ENCODE measurements at places on chromosomes 16 and 17.
A peak's percentile ranks its signal among the peaks of the same experiment; 100 is the strongest.

DNA sequence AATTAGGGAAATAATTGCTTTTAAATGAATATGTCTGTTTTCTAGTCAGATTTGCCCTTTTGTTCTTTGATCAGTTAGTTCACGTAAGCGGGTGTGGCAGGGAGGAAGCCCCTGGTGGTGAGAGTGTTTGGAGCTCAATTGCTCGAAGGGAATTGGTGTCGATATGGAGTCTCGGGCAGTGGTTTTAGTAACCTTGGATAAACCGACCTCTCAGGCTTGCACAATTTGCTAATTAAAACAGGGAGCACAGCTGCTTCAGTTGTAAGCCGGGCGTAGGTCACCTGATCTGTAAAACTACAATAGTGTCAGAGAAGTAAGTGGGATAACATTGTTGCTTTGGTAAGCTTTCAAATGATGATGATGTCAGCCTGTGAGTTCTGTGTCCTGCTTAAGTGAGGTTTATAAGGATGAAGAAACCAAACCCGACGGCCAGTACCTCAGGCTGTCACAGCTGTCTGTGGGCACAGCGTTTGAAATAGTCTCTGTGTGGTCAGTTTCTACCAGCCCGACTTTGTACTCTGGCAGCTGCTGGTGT is 2.9 kb downstream of the ZNF750 start:
- DNase-seq = no peak

DNA sequence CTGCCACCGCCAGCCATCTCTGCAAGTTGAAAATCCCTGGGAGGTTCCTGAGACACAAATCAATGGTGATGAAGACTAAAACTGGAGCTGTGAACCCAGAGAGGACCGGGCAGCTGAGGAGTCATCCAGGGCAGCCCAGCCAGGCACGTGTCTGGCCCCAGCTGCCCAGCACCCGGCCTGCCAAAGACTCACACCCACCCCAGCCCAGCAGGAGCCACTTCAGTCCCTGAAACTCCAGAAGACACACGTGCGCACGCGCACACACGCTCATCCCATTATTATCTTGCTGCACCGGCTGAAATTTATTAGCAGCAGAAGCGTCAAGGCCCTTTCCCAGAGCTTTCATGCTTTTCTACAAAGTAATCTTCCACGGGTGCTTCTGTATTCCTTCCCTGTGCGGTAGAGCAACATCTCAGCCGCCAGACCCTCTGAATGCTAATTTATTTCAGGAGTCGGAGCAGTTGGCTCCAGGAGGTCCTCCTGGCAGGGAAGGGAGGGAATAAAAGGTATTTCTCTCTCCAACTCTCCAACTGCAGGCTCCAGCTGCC is 59.8 kb upstream of the RBFOX3 start:
- no peak for DNase-seq

DNA sequence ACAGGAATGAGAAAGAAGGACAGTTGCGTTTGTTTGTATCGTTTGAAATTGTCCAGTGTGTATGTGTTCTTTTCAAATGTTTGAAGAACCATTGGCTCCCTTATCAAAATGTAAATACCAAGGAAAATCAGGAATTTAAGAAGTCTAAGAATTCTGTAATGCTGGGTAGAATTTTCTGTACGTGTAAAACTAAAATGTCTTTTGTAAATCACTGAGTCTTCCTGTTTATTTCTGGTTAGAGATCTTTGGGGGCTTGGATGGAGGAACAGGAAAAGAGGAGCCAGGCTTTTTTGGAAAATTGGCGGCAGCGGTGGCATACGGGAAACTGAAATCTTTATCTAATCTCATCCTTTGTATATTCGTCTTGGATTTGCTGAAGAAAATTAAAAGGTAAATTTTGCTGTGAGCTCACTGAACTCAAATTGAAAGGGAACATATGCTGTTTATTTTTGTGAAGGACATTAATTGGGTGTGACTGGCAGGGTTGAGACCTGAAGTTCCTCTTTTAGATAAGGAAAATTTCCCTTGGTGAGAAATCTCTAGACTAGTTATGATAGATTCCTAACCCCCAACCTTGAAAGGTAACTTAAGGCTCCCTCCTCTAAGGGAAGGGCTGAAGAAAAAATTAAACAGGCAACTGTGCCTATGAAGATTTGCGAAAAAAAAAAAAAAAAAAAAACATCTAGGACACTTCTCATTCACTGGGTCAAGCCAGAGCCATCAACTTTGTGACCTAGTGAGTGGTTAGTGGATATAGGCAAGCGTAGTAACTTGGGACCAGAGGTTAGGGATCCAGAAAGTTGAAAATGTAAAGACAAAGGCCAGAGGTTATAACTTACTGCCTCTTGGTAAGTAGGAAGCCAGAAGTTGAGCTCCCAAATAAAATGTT is 10.8 kb downstream of the TAT start:
- DNase-seq = no peak

DNA sequence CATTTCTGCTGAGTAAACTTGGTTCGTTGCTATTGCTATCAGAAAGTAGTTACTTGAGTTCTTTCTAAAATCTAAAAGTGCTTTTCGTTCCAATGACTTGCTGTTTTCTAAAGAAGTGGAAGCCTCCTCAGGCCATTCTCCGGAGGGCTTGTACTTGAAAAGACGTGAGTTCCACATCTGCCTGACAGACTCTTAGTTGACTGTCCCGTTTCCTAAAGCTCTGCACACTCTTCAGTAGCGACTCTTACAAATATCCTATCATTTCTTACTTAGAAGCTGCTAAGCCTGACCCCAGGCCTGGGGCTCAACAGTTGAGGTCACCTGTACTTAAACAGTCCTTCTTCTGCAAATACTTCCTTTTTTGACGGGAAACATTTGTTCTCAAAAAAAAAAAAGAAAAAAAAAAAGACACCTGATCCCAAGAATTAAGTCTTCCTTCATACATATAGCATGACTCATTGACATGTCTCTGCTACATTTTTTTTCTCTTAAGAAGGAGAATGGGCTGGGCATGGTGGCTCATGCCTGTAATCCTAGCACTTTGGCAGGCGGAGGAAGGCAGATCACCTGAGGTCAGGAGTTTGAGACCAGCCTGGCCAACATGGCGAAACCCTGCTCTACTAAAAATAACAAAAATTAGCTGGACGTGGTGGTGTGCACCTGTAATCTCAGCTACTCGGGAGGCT is 61.5 kb downstream of the DHRS7C start:
- no peak for DNase-seq

- DNase-seq = no peak
Measured at GRCh38 chr17:81844327-81844851, 9.5 kb upstream of the PPP1R27 start.

- DNase-seq = no peak
Measured at GRCh38 chr17:28725166-28725659, 820 bp downstream of the TLCD1 start.

DNA sequence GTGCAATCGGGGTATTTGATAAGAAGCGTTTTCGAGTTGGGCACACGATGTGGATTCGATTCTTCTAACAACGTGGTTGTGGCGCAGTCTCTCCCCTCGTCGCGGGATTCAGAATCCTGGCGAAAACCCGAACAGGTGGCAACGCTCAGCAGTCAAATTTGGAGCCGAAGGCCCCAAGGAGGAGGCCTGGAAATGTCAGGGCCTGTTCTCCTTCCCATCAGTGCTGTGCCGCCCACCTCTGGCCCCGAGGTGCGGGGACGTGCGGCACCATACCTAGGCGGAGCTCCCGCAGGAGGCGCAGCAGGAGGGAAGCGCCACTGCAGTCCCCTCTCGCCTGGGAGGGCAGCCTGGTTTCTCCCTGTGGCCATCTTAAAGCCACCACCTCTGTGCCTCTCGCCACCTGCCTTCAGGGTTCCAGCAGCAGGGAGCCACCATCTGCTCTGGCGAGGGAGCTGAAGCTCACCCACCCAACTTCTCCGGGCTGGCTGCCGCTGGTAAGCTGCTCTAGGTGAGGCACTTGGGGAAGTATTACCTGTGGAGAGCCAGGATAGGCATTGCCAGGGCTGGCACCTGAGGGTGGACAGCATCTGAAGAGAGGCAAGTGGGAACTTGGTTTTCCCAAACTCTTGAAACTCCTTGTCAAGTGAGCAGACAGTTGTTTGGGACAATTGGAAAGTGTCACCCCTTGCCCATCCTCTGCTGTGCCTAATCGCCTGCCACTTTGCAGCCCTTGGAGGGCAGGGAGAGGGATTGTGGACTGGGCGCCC is 2.6 kb upstream of the AATF start:
- no peak for DNase-seq

DNA sequence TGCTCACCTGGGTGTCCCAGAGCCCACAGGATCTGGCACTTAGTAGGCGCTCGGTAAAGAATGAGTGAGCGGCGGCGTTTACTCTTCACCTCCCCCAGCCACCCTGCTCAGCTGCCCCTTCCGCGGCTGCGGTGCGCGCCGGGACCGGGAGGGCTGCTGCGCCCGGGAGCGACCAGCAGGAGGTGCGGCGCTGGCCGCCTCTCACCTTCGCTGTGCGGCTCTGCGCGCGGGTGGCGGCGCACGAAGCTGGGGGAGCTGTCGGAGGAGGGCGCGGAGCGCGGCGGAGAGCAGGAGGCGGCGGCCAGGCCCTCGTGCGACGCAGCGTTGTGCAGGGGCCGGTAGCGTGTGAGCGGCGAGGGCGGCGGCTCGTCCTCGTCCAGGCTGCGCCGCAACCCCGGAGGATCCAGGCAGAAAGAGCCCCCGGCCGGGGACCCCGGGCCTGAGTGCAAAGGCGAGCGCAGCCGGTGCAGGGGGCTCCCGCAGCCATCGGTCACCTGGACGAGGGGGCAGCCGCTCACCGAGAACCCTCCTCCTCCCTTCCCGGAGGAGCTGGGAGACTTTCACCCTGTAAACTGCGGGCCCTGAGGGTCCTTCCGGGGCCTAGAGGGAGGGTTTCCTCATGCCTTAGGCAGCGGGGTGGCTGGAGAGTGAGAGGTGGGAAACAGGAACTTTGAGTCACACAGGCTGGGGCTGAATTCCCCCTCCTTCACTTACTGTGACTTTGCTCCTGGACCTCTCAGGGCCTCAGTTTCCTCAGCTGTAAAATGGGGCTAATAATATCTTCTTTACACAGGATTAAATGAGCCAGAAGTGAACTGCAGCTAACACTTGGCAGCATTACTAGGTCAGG is 12.5 kb downstream of the SAMD14 start:
- DNase-seq = peak; percentile 35

GRCh38 chr17:68048996-68049395 is 13.5 kb downstream of the KPNA2 start:
- DNase-seq = no peak

DNA sequence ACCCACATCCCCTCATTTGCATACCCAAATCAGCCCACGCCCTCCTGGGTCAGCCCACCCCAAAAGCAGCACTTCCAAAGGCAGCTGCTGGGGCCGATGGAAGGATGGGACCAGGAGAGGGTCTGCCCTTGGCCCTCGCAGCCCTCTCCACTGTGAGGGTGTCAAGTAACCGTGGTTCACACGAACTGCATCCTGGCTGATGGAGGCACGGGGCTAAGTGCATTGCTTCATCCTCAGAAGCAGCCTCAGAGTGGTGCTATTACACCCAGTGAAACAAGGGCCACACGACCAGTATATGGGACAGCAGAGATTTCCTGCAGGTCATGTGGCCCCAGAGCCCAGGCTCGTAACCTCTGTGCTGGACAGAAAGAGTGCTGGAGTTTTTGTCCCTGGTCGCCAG is 13.2 kb upstream of the ATP2A3 start:
- no peak for DNase-seq

- no peak for DNase-seq
Measured at GRCh38 chr16:87559945-87560344, 42.4 kb upstream of the JPH3 start.

DNA sequence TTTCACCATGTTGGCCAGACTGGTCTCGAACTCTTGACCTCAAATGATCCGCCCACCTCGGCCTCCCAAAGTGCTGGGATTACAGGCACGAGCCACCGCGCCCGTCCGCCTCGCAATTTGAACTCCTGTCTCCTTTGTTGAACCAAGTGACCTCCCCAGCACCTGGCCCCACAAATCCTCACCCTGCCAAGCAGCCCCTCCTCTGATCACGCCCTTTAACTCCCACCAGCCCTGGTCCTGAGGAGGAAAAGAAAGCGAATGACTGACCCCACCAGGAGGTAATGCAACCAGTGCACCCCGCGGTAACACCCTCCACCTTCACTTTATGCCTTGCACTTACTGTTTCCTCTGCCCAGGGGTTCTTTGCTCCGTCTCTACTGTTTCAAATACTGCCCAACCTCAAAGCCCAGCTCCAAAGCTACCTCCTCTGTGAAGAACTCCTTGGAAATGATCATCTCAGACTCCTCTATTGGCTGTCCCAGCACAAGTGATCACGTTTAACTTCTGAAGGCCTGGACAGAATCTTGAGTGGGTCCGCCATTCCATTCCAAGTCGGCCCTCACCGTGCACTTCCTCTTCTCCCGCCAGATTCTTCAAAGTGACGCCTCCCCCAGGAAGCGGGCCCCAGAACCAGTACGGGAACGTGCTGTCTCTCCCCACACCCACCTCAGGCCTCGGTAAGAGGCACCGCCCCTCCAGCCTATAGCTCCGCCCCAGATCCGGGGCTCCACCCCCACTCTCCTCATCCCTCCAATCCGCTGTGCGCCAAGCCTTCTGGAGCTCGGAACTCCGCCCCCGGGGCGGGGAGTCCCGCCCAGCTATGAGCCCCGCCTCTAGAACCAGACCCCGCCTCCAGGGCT is 4.4 kb downstream of the CD19 start:
- DNase-seq = peak; percentile 50

- DNase-seq = peak; percentile 42
Measured at GRCh38 chr17:43211480-43212402, at the start of gene TMEM106A. Gene TMEM106A, plus strand, starts transcription at chr17:43211875. Its CDS starts 1,167 bp downstream, at chr17:43213042.

GRCh38 chr16:66878067-66878466 is 2.2 kb upstream of the PDP2 start:
- DNase-seq = no peak

- DNase-seq = no peak
Measured at GRCh38 chr17:2064980-2065785, 10.3 kb downstream of the HIC1 start.

DNA sequence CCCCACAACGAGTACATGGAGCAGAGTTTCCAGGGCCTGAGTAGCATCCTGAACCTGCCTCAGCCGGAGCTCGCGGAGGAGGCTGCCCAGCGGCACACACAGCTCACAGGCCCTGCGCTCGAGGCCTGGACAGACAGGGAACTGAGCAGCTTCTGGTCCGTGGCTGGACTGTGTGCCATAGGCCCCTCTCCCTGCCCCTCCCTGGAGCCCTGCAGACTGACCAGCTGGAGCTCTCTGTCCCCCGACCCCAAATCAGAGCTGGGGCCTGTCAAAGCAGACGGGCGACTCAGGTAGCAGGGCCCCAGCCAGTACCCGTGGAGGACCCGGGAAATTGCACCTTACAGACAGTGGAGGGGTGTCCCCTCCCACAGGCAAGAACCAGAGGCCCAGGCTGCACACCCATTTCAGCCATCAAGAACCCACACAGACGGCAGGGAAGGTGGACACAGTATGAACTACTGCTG is 13.0 kb downstream of the MRPL27 start:
- no peak for DNase-seq

DNA sequence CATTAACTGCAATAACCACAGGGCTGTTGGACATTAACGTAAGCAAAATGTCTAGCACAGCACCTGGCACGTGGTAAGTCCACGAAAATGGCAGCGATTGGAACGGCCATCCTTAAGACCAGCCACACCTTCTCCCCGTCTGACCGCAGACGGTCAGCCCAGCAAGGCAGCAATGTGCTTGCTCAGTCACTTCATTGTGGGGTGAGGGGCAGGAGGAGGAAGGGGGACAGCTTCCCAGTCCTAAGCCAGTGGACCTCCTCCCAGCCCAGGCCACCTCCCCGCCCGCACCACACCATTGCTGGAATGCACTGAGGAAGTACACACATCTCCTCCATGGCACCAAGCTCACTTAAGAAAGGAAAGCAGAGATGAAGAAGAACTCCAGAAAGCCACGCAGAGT is 8.6 kb upstream of the MYLK3 start:
- DNase-seq = no peak
